ENCODE measurements at places on chromosomes 4 and X. TPM values are rescaled to one million over a fixed set of nuclear protein-coding genes. Genes with fewer than 3 reads are reported as not detected.

Gene TLR10
- 2.0 TPM for total RNA-seq

Gene AWAT1
- total RNA-seq = not detected

Gene PPP2R2C
- 0.82 TPM for total RNA-seq

Gene NUDT6
- 10.1 TPM for total RNA-seq

Gene ZBTB33
- 13.0 TPM for total RNA-seq

Gene SLC6A14
- not detected for total RNA-seq

Gene MORF4L2
- 250 TPM for total RNA-seq

Gene PABPC4L
- 3.0 TPM for total RNA-seq

Gene GYPA
- not detected for total RNA-seq

Gene DGKK
- not detected for total RNA-seq

Gene TLR3
- total RNA-seq = 22.7 TPM

Gene NMU
- total RNA-seq = 0.79 TPM

- no peaks in the 10 kb centered on the region for H3K4me1 ChIP-seq
- no peaks in the 10 kb centered on the region for H3K27me3 ChIP-seq
- H3K4me3 ChIP-seq = no peak overlapping the region
- H3K27ac ChIP-seq = no peak overlapping the region
Measured at GRCh38 chr4:6362243-6362885, 92.7 kb downstream of the WFS1 start.

DNA sequence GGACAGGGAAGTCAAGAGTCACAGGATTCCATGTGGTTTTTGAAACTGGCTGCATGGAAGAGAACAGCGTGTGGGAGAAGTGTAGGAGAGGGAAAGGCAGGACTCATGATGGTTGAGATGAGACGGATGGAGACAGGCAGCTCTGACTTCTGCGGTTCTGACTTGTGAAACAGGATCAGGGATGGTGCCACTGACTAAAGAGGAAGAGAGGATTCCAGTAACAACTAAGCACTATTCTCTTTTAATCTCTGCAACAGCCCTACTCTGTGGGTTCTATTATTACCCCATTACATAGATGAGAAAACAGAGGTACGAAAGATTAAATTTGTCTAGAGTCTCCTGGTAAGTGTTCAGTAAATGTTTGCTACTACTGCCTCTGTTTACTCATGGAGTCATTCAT lies 156.3 kb downstream of the CBR4 start:
- H3K4me1 ChIP-seq = peaks cover 4% of the 10 kb centered on the region
- no peak for DNase-seq
- no peak overlapping the region for H3K27ac ChIP-seq
- H3K4me3 ChIP-seq = no peak overlapping the region
- H3K27me3 ChIP-seq = no peaks in the 10 kb centered on the region

- H3K4me1 ChIP-seq = no peaks in the 10 kb centered on the region
- no peak for DNase-seq
- H3K27ac ChIP-seq = no peak overlapping the region
- no peaks in the 10 kb centered on the region for H3K27me3 ChIP-seq
- H3K4me3 ChIP-seq = no peak overlapping the region
Measured at GRCh38 chr4:154519214-154519613, 27.6 kb upstream of the DCHS2 start.

GRCh38 chrX:130738638-130739195 lies 164.3 kb downstream of the ENOX2 start:
- H3K36me3 ChIP-seq = no peaks in the 10 kb centered on the region
- no peak overlapping the region for H3K27ac ChIP-seq
- no peak overlapping the region for H3K4me3 ChIP-seq
- H3K27me3 ChIP-seq = no peaks in the 10 kb centered on the region

DNA sequence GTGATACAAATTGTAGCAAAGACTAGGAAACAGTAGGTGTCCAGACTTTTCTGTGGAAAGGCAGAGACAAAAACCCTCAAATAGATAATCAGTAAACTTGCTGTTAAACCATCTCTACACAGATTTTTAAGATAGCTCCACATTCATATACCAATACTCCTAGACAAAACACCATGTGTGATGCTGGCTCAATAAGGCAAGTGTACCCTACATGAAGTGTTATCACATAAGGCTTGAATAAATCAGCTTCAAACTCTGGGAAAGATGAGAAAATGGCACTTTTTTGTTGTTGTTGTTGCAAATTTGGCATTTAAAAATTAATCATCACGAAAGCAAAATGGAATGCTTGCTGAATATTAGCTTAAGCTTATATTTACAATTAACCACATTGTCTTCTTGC lies 45.1 kb downstream of the DRD5 start:
- no peak overlapping the region for H3K4me3 ChIP-seq
- H3K4me1 ChIP-seq = no peaks in the 10 kb centered on the region
- H3K27ac ChIP-seq = no peak overlapping the region
- no peak for DNase-seq
- no peaks in the 10 kb centered on the region for H3K36me3 ChIP-seq

GRCh38 chr4:142663828-142664227 lies 182.3 kb downstream of the INPP4B start:
- H3K4me1 ChIP-seq = no peaks in the 10 kb centered on the region
- no peaks in the 10 kb centered on the region for H3K27me3 ChIP-seq
- no peaks in the 10 kb centered on the region for H3K36me3 ChIP-seq
- H3K27ac ChIP-seq = no peak overlapping the region
- DNase-seq = no peak

DNA sequence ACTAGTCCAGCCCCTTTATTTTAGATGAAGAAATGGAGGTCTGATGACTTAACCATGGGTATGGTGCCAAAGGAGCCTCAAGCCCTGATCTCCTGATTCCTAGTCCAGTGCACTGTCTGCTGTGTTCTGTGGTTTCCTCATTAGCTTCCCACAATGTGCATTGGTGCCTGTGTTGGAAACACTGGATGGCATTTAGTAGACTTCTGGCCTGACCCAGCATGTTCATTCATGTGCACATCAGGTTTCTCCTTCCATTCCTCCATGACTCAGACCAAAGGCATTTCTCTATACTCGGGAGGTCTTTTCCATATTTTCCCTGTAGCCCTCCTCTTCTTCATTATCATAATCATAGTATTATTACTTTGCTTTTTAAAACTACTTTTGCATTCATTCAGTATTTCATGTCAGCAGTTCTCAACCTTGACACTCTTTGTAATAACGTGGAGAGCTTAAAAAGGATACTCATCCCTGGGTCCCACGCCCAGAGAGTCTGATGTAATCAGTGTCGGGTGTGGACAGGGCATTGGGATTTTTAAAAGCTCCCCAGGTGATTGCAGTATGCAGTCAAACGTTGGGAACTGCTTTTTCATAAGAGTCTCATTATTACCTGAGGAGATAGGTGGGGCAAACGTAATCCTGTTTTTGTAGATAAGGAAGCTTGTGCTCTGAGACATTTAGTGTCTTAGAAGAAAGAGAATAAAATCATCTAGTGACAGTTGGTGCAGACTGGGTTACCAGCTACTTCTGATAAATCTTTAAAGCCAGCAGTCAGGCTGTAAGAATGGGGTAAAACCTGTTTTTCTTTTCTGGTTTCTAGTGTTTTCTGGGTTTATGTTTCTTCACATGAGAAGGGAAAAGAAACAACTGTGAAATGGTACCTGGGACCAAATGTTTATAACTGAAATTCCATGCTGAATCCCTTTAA lies 40.9 kb upstream of the XK start:
- no peak overlapping the region for H3K27ac ChIP-seq
- no peak overlapping the region for H3K4me3 ChIP-seq
- DNase-seq = no peak
- H3K4me1 ChIP-seq = no peaks in the 10 kb centered on the region
- H3K36me3 ChIP-seq = no peaks in the 10 kb centered on the region

GRCh38 chr4:165058666-165059065 lies 5.0 kb downstream of the TRIM75 start:
- H3K4me1 ChIP-seq = no peaks in the 10 kb centered on the region
- no peak for DNase-seq
- no peak overlapping the region for H3K27ac ChIP-seq

- H3K27ac ChIP-seq = peak overlapping the region; percentile 91
- no peaks in the 10 kb centered on the region for H3K36me3 ChIP-seq
- no peak for DNase-seq
- H3K27me3 ChIP-seq = no peaks in the 10 kb centered on the region
- peaks cover 7% of the 10 kb centered on the region for H3K4me1 ChIP-seq
- H3K4me3 ChIP-seq = peak overlapping the region; percentile 73
Measured at GRCh38 chr4:173170182-173170778, 1.7 kb downstream of the GALNT7 start.

GRCh38 chr4:185304944-185305690 lies 90.6 kb downstream of the LRP2BP start:
- H3K27me3 ChIP-seq = no peaks in the 10 kb centered on the region
- no peaks in the 10 kb centered on the region for H3K36me3 ChIP-seq
- no peaks in the 10 kb centered on the region for H3K4me1 ChIP-seq
- no peak for DNase-seq
- no peak overlapping the region for H3K27ac ChIP-seq

DNA sequence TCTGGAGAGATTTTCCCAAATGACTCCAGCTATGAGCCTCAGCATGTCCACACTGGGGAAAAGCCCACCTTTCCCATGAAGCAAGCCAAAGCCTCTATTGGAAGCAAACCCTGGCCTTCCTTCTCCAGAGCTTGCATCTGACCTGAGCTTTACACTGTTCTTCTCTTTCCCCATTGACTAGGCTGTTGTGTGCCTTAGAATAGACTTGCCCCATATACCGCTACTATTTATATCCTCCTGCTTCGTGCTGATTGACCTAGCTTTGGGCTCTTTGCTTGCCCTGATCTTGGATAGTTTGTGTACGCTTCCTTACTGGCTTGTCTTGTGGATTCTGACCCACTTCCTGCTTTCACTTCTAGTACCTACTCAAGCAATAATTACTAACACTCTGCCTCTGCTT lies 30.9 kb downstream of the FAM9B start:
- DNase-seq = no peak
- no peak overlapping the region for H3K27ac ChIP-seq
- H3K36me3 ChIP-seq = no peaks in the 10 kb centered on the region
- H3K4me1 ChIP-seq = no peaks in the 10 kb centered on the region

GRCh38 chrX:111354496-111354895 lies 57.5 kb downstream of the DCX start:
- no peaks in the 10 kb centered on the region for H3K27me3 ChIP-seq
- no peaks in the 10 kb centered on the region for H3K36me3 ChIP-seq
- H3K27ac ChIP-seq = no peak overlapping the region
- peaks cover 5% of the 10 kb centered on the region for H3K4me1 ChIP-seq

GRCh38 chr4:123649645-123650391 lies 253.2 kb downstream of the SPRY1 start:
- no peaks in the 10 kb centered on the region for H3K36me3 ChIP-seq
- H3K27ac ChIP-seq = peak overlapping the region; percentile 52
- H3K27me3 ChIP-seq = no peaks in the 10 kb centered on the region
- no peak overlapping the region for H3K4me3 ChIP-seq
- H3K4me1 ChIP-seq = peaks cover 7% of the 10 kb centered on the region
- DNase-seq = peak; percentile 71

- H3K27ac ChIP-seq = no peak overlapping the region
- no peak overlapping the region for H3K4me3 ChIP-seq
- no peaks in the 10 kb centered on the region for H3K27me3 ChIP-seq
- no peak for DNase-seq
- no peaks in the 10 kb centered on the region for H3K4me1 ChIP-seq
- no peaks in the 10 kb centered on the region for H3K36me3 ChIP-seq
Measured at GRCh38 chr4:85703096-85703495, 228.1 kb downstream of the ARHGAP24 start.

GRCh38 chr4:110062166-110062565 lies 136.2 kb downstream of the ELOVL6 start:
- H3K4me1 ChIP-seq = no peaks in the 10 kb centered on the region
- no peaks in the 10 kb centered on the region for H3K36me3 ChIP-seq
- no peaks in the 10 kb centered on the region for H3K27me3 ChIP-seq
- no peak for DNase-seq
- H3K27ac ChIP-seq = no peak overlapping the region

GRCh38 chr4:147339100-147339499 lies 141.8 kb upstream of the EDNRA start:
- no peaks in the 10 kb centered on the region for H3K27me3 ChIP-seq
- no peaks in the 10 kb centered on the region for H3K36me3 ChIP-seq
- DNase-seq = no peak
- H3K27ac ChIP-seq = no peak overlapping the region

DNA sequence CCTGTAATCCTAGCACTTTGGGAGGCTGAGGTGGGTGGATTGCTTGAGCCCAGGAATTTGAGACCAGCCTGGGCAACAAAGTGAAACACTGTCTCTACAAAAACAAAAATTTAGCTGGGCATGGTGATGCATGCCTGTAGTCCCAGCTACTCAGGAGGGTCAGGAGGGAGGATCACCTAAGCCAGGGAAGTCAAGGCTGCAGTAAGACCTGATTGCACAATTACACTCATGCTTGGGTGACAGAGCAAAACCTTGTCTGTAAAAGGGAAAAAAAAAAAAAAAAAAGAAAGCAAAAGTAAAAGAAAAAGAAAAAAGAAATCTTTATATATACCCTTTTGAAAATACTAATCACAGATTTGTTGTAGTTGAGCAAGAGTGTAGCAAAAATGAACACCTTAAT lies 801.0 kb upstream of the IGFBP7 start:
- no peaks in the 10 kb centered on the region for H3K27me3 ChIP-seq
- H3K36me3 ChIP-seq = no peaks in the 10 kb centered on the region
- no peak overlapping the region for H3K27ac ChIP-seq
- H3K4me3 ChIP-seq = no peak overlapping the region

DNA sequence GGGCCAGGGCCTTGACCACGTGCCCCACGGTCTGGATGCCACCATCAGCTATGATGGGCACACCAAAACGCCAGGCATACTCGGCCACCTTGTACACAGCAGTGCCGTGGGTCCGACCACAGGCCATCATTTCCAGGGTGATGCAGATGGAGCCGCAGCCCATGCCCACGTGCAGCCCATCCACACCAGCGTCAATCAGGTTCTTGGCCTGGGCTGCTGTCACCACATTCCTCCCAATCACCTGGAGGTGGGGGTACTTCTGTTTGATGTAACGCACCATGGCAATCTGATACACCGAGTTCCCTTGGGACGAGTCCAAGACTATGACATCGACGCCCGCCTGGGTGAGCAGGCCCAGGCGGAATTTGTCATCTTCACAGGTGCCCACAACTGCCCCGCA lies 221.2 kb upstream of the ATP6AP2 start:
- H3K4me3 ChIP-seq = no peak overlapping the region
- H3K27me3 ChIP-seq = no peaks in the 10 kb centered on the region
- H3K4me1 ChIP-seq = no peaks in the 10 kb centered on the region

DNA sequence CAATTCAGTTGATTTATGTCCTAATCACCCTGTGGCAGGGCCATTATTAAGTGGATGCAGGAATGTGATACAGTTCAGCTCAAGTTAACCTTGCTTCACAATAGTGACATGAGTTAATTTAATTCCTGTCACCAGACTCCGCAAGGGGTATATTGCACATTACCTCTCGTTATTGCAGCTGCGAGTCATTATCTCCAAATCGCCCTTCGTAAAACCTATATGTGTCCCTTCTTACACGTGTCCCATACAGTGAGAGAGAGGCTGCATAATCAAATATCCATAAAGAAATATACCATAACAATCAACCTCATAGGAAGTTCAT lies 369.9 kb upstream of the ANXA10 start:
- H3K4me1 ChIP-seq = no peaks in the 10 kb centered on the region
- H3K36me3 ChIP-seq = no peaks in the 10 kb centered on the region
- no peak overlapping the region for H3K27ac ChIP-seq

DNA sequence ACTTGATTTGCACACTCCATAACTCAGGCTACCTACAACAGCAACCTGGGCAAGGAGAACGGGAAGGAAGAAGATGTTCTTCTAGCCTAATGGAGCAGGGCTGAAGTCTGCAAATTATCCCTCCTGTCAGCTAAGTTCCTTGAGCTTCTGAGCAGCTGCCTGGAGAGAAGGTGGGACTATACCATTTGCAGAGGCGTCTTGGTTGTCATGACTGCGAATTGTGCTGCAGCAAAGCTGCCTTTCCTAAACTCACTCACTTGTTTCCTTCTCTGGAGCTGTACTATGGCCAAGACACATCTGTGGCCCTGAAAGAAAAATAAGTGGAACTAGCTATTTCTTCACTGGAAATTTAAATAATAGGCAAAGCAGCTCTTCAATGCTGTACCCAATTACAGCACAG lies 682.4 kb upstream of the GRIA3 start:
- DNase-seq = no peak
- no peaks in the 10 kb centered on the region for H3K36me3 ChIP-seq
- H3K4me1 ChIP-seq = no peaks in the 10 kb centered on the region

Measured in kidney (tissue), 22 donors.